ENCODE measurements at places on chromosomes 5 and 9. TPM values are rescaled to one million over a fixed set of nuclear protein-coding genes. Genes with fewer than 3 reads are reported as not detected.

The LAMC3 gene
- 19.5 TPM for total RNA-seq

GRCh38 chr5:4963265-4963664 is 176.9 kb upstream of the ADAMTS16 start:
- no peak overlapping the region for H3K4me3 ChIP-seq
- H3K4me1 ChIP-seq = no peaks in the 10 kb centered on the region
- H3K27ac ChIP-seq = no peak overlapping the region
- peaks cover 53% of the 10 kb centered on the region for H3K27me3 ChIP-seq
- DNase-seq = no peak

The SNCAIP gene
- 113 TPM for total RNA-seq

- no peak overlapping the region for H3K4me3 ChIP-seq
- H3K36me3 ChIP-seq = no peaks in the 10 kb centered on the region
- no peak overlapping the region for H3K27ac ChIP-seq
- no peaks in the 10 kb centered on the region for H3K27me3 ChIP-seq
Measured at GRCh38 chr5:85604378-85604777, 1013.4 kb upstream of the COX7C start.

GRCh38 chr9:91483189-91483691 is 59.6 kb upstream of the NFIL3 start:
- H3K27me3 ChIP-seq = no peaks in the 10 kb centered on the region
- no peaks in the 10 kb centered on the region for H3K36me3 ChIP-seq
- no peak for DNase-seq
- H3K4me1 ChIP-seq = no peaks in the 10 kb centered on the region
- no peak overlapping the region for H3K27ac ChIP-seq

DNA sequence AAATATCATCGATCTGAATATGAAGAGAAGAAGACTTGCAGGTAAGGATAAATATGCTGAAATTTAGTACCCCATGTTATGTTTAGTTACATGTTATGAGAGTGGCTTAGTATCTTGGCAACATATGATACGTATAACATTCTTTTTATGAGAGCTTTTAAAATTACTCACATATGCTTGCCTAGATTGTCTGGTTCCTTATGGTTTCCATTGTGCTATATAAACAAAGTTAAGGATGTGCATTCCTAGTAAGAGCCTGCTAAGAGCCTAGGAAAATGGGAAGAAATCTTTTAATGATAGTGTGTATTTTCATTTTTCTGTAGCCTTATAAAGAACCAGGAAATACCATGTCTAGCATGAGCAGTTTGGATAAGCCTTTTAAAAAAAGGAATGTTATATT is 112.0 kb upstream of the KCNN2 start:
- DNase-seq = no peak
- H3K4me3 ChIP-seq = no peak overlapping the region
- no peaks in the 10 kb centered on the region for H3K36me3 ChIP-seq
- H3K27ac ChIP-seq = peak overlapping the region; percentile 78
- peaks cover 49% of the 10 kb centered on the region for H3K4me1 ChIP-seq

The ADCY2 gene
- total RNA-seq = 0.84 TPM

All from mesothelial cell of epicardium (in vitro differentiated cells).